GM23248 (cell line): ENCODE measurements at places on chromosomes 2 and 18.

DNA sequence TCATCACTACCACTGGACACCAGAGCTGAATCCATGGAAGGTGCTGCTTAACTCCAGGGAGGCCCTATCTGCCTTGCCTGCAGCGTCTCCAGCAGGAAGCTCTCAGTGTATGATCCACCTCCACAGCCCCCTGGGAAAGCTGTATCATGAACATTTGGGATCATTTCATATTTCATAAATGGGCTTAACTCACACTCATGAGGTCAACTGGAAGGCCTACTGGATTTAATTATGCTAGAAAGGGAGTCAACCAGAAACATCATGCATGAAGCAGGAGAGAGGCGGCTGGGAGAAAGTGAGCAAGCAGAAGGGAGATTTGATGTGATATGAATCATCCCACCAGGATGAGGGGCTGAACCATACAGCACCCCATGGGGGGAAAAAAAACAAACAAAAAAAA, 537.7 kb downstream of the TNS1 start:
- no peak overlapping the region for H3K4me3 ChIP-seq
- peaks cover 12% of the 10 kb centered on the region; the same call in 1 of the 2 replicates for H3K4me1 ChIP-seq
- no peaks in the 10 kb centered on the region for H3K36me3 ChIP-seq
- no peak overlapping the region for H3K27ac ChIP-seq
- DNase-seq: no peak

- no peak overlapping the region for H3K4me3 ChIP-seq
- H3K36me3 ChIP-seq: no peaks in the 10 kb centered on the region
- H3K27ac ChIP-seq: no peak overlapping the region
- no peaks in the 10 kb centered on the region for H3K4me1 ChIP-seq
- H3K27me3 ChIP-seq: no peaks in the 10 kb centered on the region; the same call in 1 of the 2 replicates
Observed at GRCh38 chr2:237039301-237040031, 46.2 kb upstream of the COPS8 start.

DNA sequence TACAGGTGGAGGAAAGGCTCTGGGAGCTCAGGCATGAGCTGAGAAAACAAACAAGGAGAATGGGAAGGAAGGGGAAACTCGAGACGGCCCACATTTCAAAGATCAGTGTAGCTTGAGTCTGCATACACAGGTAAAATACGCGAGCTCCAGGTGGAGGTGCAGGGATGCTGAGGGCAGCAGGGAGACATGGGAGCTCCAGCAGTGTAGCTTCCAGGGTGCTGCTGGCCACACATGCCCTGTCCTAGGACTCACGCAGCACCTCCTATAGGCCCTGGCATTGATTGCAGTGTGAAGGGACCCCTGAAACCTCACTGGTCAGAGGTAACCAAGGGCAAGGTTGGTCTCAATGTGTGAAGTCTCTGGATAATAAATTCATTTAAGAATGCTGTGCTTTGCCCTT, 362.8 kb upstream of the HS6ST1 start:
- H3K27me3 ChIP-seq: peaks cover 8% of the 10 kb centered on the region; the same call in 1 of the 2 replicates
- H3K4me3 ChIP-seq: no peak overlapping the region
- H3K36me3 ChIP-seq: no peaks in the 10 kb centered on the region
- no peak overlapping the region for H3K27ac ChIP-seq
- no peaks in the 10 kb centered on the region for H3K4me1 ChIP-seq

GRCh38 chr2:100214265-100214971, 72.0 kb upstream of the AFF3 start:
- H3K4me1 ChIP-seq: no peaks in the 10 kb centered on the region
- peaks cover 9% of the 10 kb centered on the region; the same call in 1 of the 2 replicates for H3K27me3 ChIP-seq
- no peak for DNase-seq
- H3K36me3 ChIP-seq: no peaks in the 10 kb centered on the region

DNA sequence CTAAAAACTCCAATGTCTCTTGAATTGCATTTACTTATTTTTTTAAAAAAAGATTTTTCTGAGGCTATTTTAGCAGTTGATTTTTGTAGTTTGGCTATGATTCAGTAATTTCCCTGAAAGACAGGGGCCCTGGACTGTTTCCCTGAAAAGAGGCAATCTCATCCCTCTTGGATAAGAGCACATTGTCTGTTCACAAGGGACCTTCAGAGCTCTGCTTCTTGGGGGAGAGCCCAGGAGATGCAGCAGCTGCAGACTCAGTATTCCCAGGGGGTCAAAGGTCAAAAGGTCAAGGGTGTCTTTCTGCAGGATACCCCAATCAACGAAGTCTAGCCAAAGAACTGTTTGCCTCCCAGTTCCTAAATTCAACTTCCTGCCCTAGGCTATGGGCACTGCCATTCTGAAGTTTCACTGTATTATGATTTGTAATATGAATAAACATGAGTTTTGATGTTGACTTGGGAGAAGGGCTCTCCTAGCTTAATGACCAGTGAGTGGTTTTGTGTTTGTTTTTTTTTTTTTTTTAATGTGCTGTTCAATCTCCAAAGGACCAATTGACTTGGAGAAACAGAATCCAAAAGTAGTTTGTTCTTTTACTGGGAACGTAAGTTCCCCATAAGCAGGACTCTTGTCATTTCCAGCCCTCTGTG, 157.0 kb upstream of the SERPINE2 start:
- H3K4me1 ChIP-seq: peaks cover 3% of the 10 kb centered on the region
- H3K27me3 ChIP-seq: no peaks in the 10 kb centered on the region
- H3K27ac ChIP-seq: no peak overlapping the region
- H3K36me3 ChIP-seq: no peaks in the 10 kb centered on the region
- DNase-seq: no peak

- H3K4me3 ChIP-seq: no peak overlapping the region
- no peaks in the 10 kb centered on the region for H3K36me3 ChIP-seq
- H3K27me3 ChIP-seq: 0 out of 2 replicates have a peak, but pooled peaks cover 7% of the 10 kb centered on the region
Observed at GRCh38 chr2:56132138-56132537, 51.7 kb upstream of the CCDC85A start.

- peaks cover 36% of the 10 kb centered on the region for H3K4me1 ChIP-seq
- peaks cover 28% of the 10 kb centered on the region for H3K36me3 ChIP-seq
- peak; percentile 91 for DNase-seq
- H3K27ac ChIP-seq: peak overlapping the region; percentile 77
- H3K27me3 ChIP-seq: no peaks in the 10 kb centered on the region
Observed at GRCh38 chr2:238914648-238915015, 66.7 kb downstream of the TWIST2 start.

DNA sequence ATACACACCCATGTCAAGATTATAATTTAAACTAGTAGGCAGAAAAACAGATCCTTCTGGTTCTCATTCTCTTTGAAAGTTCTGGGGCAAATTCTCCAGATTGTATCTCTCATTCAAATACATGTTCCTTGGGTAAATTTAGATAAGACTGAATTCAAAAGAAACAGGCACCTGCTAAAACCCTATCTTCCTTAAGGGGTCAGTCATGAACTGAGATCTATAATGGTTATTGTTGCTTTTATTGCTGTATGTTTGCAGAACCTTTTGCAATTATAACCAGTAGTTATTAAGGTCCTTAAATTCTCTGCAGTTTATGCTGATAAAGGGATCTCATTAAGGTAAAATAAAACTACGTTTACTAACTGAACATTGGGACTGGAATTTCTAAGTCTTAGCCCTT, 83.5 kb downstream of the MYO5B start:
- peaks cover 6% of the 10 kb centered on the region; the same call in 1 of the 2 replicates for H3K27me3 ChIP-seq
- no peaks in the 10 kb centered on the region for H3K4me1 ChIP-seq
- H3K27ac ChIP-seq: no peak overlapping the region

GRCh38 chr2:145207884-145208283, 688.0 kb upstream of the ZEB2 start:
- H3K36me3 ChIP-seq: no peaks in the 10 kb centered on the region
- no peak for DNase-seq
- H3K4me3 ChIP-seq: no peak overlapping the region
- no peak overlapping the region for H3K27ac ChIP-seq

GRCh38 chr2:123086613-123087385, 938.3 kb upstream of the CNTNAP5 start:
- no peak for DNase-seq
- H3K27me3 ChIP-seq: no peaks in the 10 kb centered on the region
- H3K36me3 ChIP-seq: no peaks in the 10 kb centered on the region

DNA sequence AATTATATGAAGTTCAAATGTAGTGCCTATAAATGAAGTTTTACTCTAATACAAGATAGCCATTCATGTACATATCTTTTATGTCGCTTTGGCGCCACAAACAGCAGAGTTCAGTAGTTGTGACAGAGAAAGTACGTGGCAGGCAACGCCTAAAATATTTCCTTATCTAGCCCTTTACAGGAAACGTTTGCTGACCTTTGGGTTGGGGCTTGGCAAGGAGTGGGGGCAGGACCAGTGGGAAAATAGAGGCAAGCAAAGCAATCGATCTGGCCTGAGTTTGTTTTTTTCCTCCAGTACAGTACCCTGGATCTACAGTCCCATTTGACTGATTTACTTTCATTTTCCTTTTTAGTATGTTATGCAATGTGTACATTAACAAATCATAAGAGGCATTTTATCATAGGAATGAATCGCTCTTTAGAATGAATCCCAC, 13.1 kb downstream of the CCDC68 start:
- no peaks in the 10 kb centered on the region for H3K36me3 ChIP-seq
- H3K4me1 ChIP-seq: no peaks in the 10 kb centered on the region
- no peaks in the 10 kb centered on the region for H3K27me3 ChIP-seq
- peak; percentile 5 for DNase-seq

DNA sequence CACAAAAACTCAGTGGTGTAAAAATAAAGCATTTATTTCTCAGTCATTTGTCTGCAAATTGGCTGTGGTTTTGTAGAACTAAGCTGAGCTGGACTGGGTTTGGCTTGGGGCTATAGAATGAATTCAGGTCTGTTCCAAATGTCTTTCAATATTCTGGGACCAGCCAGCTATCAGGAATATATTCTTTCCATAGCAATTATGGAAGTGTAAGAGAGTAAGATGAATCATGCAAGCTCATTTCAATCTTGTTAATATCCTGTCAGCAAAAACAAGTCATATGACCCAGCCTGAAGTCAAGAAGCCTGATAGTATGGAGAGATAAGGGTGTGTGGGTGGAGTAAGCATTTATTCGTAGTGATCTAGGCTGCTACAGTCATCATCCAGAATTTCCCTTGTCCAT, 481.0 kb upstream of the CDH2 start:
- H3K4me3 ChIP-seq: no peak overlapping the region
- no peak overlapping the region for H3K27ac ChIP-seq
- no peaks in the 10 kb centered on the region for H3K27me3 ChIP-seq
- H3K36me3 ChIP-seq: no peaks in the 10 kb centered on the region

DNA sequence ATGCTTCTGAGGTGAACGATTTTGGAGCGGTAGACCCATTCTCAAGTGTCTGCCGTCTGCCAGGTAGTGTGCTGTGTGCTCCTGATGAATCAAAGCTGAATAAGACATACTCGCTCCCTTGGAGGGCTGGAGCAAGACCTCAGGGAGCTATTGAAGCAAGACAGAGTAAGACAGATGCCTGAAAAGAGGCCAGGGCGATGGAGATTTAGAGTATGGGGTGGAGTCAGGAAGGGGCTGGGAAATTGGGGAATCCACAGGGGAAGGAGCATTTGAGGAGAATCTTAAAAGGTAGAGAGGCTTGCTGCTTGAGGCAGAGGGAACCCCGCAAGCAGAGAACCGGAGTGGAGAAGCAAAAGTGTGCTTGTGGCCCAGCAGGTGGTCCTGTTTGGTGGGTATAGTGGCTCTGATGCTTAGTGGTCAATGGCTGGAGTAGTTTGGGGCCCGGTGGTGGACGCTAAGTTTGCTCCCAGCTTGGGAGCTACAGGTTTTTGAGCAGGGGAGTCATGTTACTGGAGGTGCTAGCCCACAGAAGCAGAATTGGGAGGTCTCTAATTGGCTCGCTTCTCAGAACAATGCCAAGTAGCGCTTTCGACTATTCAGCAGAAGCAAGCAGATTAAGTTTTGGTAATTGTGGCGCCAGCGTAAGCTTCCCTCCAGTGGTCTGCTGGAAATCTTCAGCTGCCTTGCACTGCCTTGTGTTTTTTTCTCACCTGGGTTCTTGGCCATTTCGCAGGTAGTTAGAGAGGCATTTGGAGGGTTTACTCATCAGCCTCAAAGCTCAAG, 2.0 kb downstream of the CNNM4 start:
- DNase-seq: peak; percentile 22
- no peaks in the 10 kb centered on the region for H3K27me3 ChIP-seq
- H3K27ac ChIP-seq: no peak overlapping the region
- H3K4me3 ChIP-seq: peak overlapping the region; percentile 50
- no peaks in the 10 kb centered on the region for H3K36me3 ChIP-seq

GRCh38 chr2:1791006-1791605, 46.8 kb upstream of the PXDN start:
- H3K4me3 ChIP-seq: no peak overlapping the region
- H3K36me3 ChIP-seq: no peaks in the 10 kb centered on the region
- no peaks in the 10 kb centered on the region for H3K27me3 ChIP-seq
- DNase-seq: no peak

DNA sequence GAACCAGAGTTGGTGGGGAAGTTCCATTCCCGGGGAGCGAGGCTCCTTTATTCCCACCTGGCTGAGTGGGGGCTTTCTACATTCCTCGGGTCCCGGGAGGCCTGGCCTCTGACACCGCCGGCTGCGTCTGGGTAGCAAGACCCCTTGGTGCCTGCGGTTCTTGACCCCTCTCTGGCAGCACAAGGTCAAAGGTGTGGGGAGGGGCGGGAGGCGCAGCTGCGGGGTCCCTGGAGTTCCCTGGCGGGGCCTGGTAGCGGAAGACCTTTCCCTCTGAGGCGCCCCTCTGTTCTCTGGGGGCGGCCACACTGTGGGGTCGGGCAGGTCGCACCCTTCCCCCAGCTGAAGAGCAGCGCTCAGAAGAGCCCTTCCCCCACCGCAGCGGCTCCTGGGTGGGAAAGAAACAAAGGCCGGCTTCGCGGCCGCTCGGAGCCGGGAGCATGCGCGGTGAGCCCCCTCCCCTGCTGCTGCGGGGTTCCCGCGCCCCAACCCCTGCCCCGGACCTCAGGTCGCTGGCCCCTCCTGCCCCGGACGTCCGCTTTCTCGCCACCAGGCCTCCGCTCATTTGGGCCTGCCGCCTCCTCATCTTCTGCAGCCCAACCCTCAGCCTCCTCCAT, 146.3 kb downstream of the ANKRD44 start:
- H3K27ac ChIP-seq: no peak overlapping the region
- H3K36me3 ChIP-seq: no peaks in the 10 kb centered on the region
- no peak overlapping the region for H3K4me3 ChIP-seq
- no peaks in the 10 kb centered on the region for H3K27me3 ChIP-seq
- DNase-seq: no peak

DNA sequence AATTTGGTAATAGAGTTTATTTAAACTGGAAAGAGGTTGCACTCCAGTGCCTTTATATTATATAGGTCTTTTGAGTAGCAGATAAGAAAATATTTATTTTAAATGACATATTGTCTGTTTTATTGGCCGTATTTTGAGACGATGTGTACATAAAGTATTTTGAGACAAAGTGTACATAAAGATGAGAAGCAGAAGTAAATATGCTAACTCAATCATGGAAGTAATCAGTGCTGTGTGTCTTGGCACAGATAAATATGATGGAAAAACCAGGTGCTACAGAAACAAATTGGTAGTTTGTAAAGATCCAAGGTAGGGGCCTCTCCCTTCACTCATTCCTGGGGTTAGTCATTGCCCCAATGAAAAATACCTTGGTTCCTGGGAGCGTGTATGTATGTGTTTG, 382.9 kb downstream of the DSEL start:
- no peaks in the 10 kb centered on the region for H3K4me1 ChIP-seq
- H3K36me3 ChIP-seq: no peaks in the 10 kb centered on the region
- no peak overlapping the region for H3K4me3 ChIP-seq
- no peak for DNase-seq

- H3K27ac ChIP-seq: peak overlapping the region; percentile 92
Observed at GRCh38 chr2:220276741-220277444, 649.5 kb downstream of the SLC4A3 start.

GRCh38 chr2:181859123-181859522, 32.4 kb upstream of the ITPRID2 start:
- DNase-seq: no peak
- H3K4me3 ChIP-seq: no peak overlapping the region
- H3K27ac ChIP-seq: no peak overlapping the region
- no peaks in the 10 kb centered on the region for H3K27me3 ChIP-seq
- no peaks in the 10 kb centered on the region for H3K4me1 ChIP-seq
